ENCODE measurements at places on chromosomes 6 and 20.

GRCh38 chr20:22801528-22801927 lies 217.2 kb upstream of the FOXA2 start:
- DNase-seq, result no peak

- peak; percentile 25 for DNase-seq
Measured at GRCh38 chr6:105087571-105088211, 92.1 kb downstream of the POPDC3 start.

GRCh38 chr6:26319405-26320128 lies 45.4 kb upstream of the BTN3A2 start:
- DNase-seq, result no peak

- peak; percentile 48 for DNase-seq
Measured at GRCh38 chr6:129498541-129498940, 211.4 kb downstream of the ARHGAP18 start.

GRCh38 chr20:44040202-44040915 lies 125.7 kb downstream of the TOX2 start:
- DNase-seq, result no peak

- no peak for DNase-seq
Measured at GRCh38 chr6:104134876-104135275, 724.8 kb downstream of the HACE1 start.

- no peak for DNase-seq
Measured at GRCh38 chr20:50120935-50121693, 8.2 kb upstream of the UBE2V1 start.

- peak; percentile 5 for DNase-seq
Measured at GRCh38 chr6:101344885-101345284, 48.6 kb upstream of the GRIK2 start.

- DNase-seq, result no peak
Measured at GRCh38 chr6:41939176-41939847, 2.3 kb downstream of the CCND3 start.

DNA sequence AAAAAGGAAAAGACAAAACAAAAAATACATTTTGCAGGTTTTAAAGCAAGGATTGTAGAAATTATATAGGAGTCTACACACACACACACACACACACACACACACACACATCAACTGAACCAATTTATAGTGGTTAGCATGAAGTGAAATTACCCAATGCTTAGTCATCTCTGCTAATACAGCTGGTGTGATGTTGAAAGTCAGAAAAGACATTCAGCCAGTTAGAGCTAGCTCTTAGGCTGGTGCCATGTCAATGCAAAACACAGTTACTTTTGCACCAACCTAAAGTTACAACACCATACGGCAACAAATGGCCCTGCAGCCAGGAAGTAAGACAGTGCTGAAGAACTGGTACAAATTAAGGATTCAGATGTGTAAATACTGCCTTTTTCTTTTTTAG lies 15.2 kb downstream of the FAM210B start:
- peak; percentile 75 for DNase-seq

DNA sequence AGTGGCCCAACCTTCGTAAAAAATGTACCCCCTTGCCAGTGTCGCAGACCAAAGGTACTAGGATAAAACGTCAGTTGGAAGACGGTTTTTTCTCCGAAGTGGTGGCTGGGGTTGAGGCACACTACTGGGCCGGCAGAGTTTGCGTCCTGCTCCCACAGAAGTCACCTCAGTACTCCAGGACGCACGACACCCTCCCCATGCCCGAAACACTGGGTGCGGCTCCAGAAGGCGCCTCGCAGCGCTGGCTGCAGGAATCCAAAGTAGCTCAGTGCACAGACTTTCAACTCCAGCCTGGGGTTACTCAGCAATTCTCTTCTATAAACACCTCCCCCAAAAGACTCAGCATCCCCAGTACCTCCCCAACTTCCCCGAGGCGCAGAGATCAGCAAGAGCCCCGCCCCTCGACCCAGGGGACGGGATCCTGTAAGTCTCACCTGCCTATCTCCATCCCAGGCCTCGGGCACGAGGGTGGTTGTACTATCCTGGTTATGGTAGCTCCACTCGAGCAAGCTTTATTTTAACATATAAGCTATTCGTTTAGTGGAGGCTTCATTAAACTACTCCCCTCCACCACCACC lies 88.2 kb downstream of the ZFP64 start:
- no peak for DNase-seq

- DNase-seq, result no peak
Measured at GRCh38 chr20:62141397-62142251, 1.6 kb downstream of the PSMA7 start.

DNA sequence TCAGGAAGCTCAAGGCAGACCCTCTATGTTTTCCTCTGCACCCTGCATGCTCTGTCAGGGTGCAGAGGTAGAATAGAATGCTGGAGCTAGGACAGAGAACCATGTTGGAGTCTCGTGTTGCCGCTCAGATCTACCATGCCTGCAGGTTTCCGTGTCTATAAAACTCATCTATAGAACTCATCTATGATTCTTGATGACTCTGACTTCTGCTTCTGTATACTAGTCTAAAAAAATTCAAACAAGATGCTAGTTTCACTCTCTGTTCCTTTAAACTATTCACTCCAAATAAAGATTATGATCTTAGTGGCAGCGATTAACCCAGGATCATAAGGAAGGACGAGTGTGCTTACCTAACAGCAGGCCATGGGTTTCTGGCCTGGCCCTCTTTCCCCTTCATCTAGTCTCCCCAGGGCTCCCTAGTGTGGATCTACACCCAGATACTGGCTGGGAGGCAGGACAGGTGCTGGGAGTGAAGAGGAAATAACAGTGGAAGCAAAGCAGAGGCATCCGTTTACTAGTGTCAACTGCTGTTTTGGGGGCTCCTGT lies 162.7 kb upstream of the SUPT3H start:
- no peak for DNase-seq

DNA sequence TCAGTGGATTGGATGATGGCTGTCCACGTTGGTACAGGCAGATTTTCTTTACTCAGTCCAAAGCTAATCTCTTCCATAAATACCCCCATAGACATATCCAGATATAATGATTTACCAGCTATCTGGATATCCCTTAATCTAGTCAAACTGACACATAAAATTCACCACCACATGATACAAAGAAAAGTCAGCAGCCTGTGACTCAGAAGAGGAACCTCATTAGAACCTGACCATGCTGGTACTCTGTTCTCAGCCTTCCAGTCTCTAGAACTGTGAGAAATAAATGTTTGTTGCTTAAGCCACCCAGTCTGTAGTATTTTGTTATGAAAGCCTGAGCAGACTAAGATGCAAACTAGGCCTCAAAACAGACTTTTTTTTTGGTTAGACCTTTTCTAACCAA lies 431.3 kb upstream of the RNF217 start:
- DNase-seq, result no peak

- no peak for DNase-seq
Measured at GRCh38 chr20:63291811-63292210, 1.2 kb upstream of the COL20A1 start.

All from retinal pigment epithelial cell (primary cell).